ENCODE measurements at places on chromosomes 2 and 18.

GRCh38 chr2:26245810-26246209 lies 1.1 kb downstream of the HADHB start:
- DNase-seq = no peak

DNA sequence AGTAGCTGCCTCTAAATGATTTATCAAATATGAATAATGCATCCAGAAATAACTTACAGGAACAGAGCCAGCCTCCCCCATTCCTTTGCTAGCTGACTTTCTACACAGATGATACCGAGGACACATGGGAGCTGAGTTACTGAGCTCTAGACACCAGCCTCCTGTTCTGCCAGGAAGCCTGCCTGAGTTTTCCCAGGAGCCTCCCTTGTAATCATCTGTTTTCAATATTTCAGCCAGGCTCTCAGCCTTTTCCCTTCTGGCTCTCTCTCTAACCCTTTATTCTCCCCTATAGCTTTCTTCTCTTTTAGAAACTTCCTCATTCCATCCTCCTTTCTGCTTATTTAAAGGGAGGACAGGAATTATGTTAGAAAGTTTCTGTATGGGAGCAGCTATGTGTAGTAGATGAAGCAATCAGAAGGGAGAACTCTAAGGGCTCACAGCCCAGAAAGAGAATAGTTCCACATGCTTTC lies 911.6 kb downstream of the TDRD15 start:
- DNase-seq = no peak

- no peak for DNase-seq
Observed at GRCh38 chr2:54457323-54458023, 1.3 kb downstream of the SPTBN1 start.

GRCh38 chr2:23544589-23545295 lies 159.8 kb downstream of the KLHL29 start:
- DNase-seq = no peak

GRCh38 chr2:111106706-111107105 lies 14.0 kb upstream of the BCL2L11 start:
- no peak for DNase-seq

GRCh38 chr2:196783431-196784094 lies 15.9 kb downstream of the GTF3C3 start:
- no peak for DNase-seq

DNA sequence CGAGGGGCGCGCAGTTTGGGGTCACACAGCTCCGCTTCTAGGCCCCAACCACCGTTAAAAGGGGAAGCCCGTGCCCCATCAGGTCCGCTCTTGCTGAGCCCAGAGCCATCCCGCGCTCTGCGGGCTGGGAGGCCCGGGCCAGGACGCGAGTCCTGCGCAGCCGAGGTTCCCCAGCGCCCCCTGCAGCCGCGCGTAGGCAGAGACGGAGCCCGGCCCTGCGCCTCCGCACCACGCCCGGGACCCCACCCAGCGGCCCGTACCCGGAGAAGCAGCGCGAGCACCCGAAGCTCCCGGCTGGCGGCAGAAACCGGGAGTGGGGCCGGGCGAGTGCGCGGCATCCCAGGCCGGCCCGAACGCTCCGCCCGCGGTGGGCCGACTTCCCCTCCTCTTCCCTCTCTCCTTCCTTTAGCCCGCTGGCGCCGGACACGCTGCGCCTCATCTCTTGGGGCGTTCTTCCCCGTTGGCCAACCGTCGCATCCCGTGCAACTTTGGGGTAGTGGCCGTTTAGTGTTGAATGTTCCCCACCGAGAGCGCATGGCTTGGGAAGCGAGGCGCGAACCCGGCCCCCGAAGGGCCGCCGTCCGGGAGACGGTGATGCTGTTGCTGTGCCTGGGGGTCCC lies at the start of gene ITGA4:
TSS of gene ITGA4 (plus strand) at position 266 of the 620 bp plus-strand sequence. CDS start at position 535, 269 bp downstream.
- no peak for DNase-seq

DNA sequence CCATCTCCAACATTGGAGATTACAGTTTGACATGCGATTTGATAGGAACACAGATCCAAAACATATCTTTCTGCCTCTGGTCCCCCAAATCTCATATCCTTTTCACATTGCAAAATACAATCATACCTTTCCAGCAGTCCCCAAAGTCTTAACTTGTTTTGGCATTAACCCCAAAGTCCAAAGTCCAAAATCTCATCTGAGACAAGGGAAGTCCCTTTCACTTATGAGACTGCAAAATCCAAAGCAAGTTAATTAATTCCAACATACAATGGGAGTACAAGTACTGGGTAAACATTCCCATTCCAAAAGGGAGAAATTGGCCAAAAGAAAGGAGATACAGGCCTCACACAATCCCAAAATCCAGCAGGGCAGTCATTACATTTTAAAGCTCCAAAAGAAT lies 265.4 kb downstream of the GULP1 start:
- DNase-seq = no peak

DNA sequence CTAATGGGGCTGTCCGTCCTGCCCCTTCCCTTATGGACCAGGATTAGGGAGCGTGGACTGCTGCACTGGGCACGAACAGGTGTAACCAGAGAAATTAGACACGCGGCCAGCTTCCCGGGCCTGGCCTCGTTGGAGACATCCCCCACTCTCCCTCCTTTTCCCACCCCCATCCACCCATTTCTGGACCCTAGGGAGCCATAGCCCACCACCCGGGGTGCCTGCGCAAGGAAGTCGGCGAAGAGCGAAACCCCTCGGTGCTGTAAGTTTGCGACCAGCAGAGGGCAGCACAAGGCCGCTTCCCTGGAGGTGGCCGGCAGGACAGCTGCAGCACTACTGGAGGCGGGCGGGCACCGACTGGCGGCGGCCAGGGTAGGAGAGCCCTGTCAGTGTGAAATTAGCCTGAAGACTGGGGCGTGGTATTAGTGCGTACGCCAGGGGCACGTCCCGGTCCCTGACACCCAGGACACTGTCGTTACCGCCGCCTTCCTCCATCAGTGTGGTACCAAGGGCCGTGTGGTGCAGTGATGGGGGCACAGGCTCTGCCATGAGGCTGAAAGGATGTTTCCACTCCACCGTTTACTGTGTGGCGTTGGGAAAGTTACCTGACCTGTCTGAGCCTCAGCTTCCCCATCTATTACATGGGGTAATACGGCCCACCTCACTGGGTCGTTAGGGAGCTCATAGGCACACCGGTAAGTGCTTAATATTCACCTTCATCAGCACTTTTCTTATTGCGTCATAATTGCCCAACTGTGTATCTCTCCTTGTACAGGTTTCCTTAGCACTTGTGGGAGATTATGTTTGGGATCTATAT lies 36.0 kb upstream of the CD207 start:
- DNase-seq = peak; percentile 84

GRCh38 chr2:205658068-205658467 lies 24.2 kb upstream of the NRP2 start:
- DNase-seq = no peak

- DNase-seq = no peak
Observed at GRCh38 chr2:236085211-236085610, 83.0 kb downstream of the GBX2 start.

DNA sequence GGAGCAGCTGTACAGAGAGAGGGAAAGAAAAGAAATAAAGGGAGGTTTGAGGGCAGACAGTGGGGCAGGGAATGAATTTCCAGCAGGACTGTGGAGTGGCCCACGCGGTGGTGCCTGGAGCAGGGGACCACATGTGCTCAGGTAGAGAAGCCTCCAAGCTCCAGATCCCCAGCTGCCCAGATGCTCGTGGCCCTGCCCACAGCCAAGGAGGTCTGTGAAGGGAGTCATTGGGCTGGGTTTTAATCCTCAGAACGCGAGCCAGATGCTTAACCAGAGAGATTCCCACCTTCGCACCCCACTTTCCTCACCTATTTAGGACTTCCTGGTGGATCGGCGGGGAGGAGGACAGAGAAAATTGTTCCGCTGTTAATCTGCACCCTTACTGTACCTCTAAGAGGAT lies 369.4 kb downstream of the PARD3B start:
- no peak for DNase-seq

All from omental fat pad (tissue), 4 donors.